ENCODE measurements at places on chromosomes 4 and X.

GRCh38 chr4:1993169-1993516, 15.6 kb downstream of the NELFA start:
- no peak for DNase-seq

GRCh38 chr4:73211968-73212367, 46.6 kb downstream of the ANKRD17 start:
- DNase-seq = no peak

- no peak for DNase-seq
Measured at GRCh38 chrX:154748712-154749339, 2.1 kb downstream of the GAB3 start.

DNA sequence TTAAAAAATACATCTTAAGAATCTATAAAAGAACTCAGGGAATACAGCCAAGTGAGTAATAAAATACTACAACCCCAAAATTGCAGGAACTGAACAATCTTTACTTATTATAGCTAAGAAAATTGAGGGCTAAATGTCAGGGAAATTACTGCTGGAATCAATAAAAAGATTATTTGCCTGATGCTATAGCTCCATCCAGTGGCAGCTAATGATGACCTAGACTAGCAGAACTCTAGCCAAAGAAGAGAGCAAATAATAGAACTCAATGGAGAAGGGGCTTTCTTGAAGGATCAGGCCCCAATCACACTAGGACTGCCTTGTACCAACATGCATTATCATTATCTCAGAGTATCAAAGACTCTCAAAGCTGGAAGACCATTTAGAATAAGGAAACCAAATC, 85.0 kb upstream of the FAM241A start:
- DNase-seq = no peak

- no peak for DNase-seq
Measured at GRCh38 chr4:181701214-181701613, 542.0 kb upstream of the TENM3 start.

GRCh38 chrX:38513112-38513742, 48.1 kb upstream of the TSPAN7 start:
- no peak for DNase-seq

DNA sequence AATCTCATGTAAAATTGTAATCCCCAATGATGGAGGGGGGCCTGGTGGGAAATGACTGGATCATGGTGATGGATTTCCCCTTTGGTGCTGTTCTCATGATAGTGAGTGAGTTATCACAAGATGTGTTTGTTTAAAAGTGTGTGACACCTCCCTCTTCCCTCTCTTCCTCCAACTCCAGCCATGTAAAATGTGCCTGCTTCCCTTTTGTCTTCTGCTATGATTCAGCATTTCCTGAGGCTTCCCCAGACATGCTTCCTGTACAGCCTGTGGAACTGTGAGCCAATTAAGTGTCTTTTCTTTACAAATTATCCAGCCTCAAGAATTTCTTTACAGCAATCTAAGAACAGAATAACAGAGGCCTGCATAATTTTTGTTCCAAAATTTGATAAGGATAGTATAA, 85.2 kb downstream of the ANAPC10 start:
- peak; percentile 16 for DNase-seq

DNA sequence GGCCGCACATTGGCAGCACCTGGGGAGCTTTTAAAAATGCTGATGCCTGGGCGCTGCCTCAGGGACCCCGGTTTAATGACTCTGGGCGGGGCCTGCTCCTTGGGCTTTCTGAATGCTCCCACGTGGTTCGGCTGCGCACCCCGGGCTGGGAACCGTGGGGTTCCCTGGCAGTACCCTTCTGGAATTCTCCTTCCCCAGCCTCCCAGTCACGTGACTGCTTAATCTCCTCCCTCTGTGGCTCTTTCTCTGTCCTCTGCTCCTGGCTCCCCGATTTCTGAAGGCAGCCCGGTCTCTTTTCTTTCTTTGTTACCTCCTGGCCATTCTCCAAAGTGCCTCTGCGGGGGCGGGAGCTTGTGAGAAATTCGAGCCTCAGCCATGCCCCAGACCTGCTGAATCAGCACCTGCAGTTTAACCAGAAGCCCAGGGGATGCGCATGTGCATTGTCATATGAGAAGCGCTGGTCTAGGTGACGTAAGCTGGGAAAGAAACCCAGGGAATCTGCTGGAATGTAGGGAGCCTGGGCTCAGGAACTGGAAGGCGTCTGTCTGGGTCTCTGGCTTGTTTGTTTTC, 16.6 kb downstream of the CLCN4 start:
- DNase-seq = peak; percentile 70

DNA sequence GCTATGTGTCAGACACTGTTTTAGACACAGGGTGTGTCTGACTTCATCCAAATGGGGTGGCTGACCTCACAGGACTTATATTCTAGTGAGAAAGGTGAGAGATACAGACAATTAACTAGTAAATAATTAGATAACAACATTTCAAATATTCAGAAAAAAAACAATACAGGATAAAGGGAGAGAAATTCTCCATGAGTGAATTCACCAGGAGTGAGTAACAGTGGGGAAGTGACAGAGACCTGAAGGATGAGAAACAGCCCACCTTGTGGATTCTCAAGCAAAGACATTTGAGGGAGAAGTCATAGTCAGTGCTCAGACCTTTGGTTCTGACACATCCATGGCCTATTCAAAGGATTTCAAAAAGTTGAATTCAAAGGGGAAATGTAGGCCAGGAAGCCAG, 627.9 kb downstream of the IQCM start:
- DNase-seq = no peak

DNA sequence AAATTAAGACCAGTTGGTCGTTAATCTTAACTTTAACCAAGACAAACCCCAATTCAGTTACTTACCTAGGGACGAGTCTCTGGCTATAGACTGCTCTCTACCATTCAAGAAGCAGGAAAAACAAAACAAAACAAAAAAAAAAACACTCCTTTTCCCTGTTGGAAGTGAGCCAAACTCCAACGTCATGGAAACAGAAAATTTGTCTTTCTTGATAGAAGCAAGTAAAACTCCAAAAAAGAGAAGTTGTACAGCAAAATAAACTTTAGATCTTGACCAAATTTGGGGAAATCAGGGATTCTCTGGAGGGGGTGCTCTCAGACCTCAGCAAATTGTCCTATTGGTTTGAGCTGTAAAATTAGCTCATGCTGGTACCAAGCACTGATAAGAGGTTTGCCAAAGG, 3.7 kb downstream of the CNGA1 start:
- DNase-seq = no peak

DNA sequence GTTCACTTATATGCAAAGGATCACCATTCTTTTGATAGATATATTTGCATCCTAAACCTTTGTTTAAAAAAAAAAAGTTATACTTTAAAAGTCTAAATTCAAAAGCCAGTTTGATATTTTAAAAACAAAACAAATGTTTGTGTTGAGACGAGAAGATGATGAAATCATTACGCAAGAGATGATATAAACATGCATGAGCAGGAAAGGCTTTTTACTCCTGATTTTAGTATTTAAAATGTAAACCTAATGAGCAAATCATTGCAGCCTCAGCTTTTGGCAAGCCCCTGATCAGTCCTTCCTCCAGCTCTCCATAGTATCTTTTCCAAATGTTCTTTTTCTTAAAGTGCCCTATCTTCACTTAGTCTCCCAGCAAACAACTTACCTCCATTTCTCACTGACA, 115.6 kb downstream of the ARAP2 start:
- no peak for DNase-seq

GRCh38 chr4:86376850-86377249, 17.0 kb upstream of the MAPK10 start:
- DNase-seq = no peak

GRCh38 chr4:107757283-107757682, 37.2 kb upstream of the PAPSS1 start:
- DNase-seq = no peak

DNA sequence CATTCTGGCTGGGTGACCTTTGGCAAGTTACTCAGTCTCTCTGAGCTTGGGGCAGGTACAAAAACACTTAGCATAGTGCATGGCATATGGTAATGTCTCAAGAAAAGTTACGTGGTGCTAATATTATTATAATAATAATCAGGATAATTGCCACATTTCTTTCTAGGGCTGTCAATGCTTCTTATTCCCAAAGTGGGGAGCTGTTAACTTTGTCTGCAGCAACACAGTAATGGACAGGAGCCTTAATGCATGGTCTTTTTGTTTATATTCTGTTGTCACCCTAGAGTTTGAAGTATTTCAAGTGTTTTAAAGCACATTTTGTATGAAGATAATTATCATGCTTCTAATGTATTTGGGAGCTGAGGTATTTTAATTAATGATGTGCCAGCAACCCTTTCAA, 121.8 kb downstream of the FHIP1A start:
- DNase-seq = no peak

- no peak for DNase-seq
Measured at GRCh38 chr4:90245837-90246236, 118.6 kb downstream of the CCSER1 start.

GRCh38 chrX:41802958-41803357, 79.0 kb downstream of the GPR82 start:
- DNase-seq = no peak

- peak; percentile 40 for DNase-seq
Measured at GRCh38 chrX:13123857-13124345, 79.5 kb upstream of the FAM9C start.

DNA sequence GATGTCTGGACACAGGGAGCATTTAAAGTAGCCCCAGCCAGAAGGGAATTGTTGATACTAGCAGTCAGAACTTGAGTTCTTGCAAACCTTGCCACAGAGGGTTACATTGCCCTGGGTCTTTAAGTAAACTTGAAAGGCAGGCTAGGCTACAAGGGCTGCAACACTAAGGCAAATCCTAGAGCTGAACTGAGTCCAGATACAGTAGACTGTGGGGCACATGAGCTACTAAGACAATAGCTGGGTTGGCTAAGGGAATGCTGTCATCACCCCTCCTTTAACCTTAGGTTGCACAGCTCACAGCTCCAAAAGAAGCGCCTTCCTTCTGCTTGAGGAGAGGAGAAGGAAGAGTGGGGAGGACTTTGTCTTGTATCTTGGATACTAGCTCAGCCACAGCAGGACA, 35.6 kb downstream of the SH3BGRL start:
- DNase-seq = no peak

GRCh38 chrX:42129022-42129940, 205.9 kb upstream of the CASK start:
- DNase-seq = no peak
